Activated CD8-positive, alpha-beta memory T cell treated with anti-CD3 and anti-CD28 coated beads for 1 hour (primary cell): ENCODE measurements at places on chromosomes 7 and 10.

DNA sequence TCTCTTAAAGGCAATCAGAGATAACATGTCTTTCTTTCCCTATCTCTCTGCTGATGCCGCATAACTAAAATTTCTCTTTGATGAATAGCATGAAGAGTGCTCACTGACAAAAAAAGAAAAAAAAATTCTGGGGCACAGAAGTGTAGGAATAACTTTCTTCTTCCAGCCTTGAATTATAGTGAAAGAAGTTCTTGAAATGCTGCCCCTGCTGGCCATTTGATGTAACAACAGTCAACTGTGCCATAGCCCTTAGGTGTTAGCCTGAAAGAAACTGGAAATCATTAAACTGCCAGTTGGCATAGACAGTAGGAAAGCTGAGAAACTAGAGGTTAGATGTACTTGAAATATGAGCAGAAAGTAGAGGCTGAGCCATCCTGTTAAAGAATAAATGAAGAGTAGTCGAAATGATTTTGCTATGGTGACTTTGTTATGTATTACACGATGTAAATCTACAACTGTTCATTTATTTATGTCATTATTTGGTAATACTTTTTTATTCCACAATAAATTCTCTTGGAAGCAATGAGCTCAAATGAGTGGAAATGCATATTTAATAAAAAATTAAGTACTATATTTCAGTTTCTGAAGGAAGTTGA, 48.3 kb upstream of the FAM171A1 start:
- peak; percentile 4 for DNase-seq

DNA sequence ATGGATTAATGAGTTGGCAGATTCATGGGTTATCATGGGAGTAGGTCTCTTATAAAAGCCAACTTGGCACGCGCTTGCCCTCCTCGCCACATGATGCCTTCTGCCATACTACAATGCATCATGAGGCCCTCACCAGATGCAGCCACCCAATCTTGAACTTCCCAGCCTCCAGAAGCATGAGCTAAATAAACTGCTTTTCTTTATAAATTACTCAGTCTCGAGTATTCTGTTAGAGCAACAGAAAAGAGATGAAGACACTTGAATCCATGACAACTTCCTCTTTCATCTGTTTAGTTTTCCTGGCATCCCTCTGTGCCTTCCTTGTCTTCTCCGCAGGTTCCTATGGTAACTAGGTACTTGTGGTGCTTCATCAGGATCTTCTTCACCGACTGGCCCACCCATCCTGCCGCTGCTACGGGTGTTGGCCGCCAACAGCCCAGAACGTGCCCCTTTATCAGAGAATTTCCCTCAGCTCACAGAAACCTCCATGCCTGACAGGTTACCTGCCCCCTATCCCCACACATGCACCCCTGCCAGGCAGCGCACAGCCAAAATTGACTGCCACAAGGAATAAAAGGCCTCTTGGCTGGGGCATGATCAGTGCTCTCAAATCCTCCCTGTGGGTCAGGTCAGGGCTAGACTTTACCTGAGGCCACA, 28.0 kb upstream of the PPIF start:
- no peak for DNase-seq

DNA sequence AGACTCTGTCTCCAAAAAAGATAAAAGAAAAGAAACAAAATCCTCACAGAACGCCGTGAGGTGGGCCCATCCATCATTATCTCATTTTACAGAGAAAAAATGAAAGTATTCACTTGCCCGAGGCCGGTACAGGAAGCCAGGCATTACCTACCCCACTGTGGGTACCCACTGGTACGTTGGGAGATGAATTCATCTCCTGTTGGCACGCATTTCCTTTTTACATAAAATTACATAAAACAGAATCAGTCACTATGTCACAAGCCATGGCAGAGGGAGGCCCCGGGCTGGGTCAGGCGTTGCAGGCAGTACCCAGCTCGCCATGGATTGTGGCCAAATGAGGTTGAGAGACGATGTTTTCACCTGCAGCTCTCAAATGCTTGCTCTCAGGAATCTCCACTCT, 38.6 kb upstream of the TNRC18 start:
- DNase-seq: no peak

DNA sequence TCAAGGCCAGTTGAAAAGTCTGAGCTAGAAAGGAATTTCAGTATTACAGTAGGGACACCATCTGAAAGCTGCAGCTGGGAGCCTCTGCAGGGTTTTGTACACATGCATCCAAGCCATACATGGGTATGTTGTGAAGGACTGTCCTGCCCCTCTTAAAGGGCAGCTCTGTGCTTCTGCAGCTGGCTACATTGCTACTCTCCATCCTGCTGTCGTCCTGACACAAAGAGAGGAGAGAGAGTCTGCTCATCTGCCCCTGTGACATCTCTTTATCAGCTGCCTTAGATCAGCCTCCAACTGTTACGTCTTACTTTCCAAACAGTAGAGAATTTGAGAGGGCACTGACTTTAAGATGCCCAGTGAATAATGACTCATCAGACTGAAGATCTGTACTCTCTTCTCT, 602.7 kb downstream of the SORCS3 start:
- DNase-seq: no peak

DNA sequence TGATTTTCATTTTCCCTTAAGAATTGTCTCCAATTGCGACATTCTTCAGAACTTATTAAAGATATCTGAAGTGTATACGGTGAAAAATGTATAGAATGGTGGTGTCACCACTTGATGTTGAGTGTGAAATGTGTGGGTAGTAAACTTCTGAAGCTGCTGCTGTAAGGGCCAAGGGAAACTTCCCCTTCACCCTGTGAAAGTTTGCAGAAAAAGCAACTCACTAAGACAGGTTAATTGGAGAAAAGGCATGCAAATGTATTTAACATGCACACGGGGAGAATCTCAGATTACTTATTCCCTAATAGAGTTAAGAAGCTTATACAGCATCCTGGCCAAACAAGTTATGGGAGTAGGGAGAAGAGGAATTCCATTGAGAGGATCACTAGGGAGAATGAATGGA, 173.0 kb downstream of the NSUN6 start:
- no peak for DNase-seq

- no peak for DNase-seq
These were observed 300.5 kb downstream of the KLF6 start for GRCh38 chr10:3484306-3485056.

GRCh38 chr7:72805526-72806494, 22.2 kb downstream of the TYW1B start:
- DNase-seq: no peak

DNA sequence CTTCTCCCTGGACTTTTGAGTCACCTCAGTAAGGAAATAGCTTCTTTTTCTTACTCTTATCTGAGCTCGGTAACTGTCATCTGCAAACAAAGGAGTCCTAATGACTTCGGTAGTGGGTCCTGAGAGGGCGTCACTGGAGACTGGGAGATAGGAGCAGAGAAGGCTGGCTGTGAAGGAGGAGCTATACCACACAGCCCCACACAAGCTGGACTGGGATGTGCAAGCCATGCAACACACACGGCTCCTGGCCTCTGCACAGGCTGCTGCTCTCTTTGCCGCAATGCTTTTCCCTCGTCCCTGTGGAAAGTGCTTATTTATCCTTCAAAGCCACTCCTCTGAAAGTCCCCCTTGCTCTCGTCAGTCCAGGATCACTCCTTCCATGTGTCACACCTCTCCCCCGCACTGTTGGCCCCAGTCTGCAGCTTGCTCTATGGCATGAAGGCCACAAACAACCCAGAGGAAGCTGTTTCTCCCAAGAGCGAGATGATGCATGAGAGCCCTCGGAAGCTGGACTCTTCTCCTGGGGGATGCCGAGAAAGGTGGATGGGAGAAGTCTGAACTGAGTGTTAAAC, 14.9 kb downstream of the TMEM273 start:
- no peak for DNase-seq

- no peak for DNase-seq
These were observed 117.0 kb downstream of the AASS start for GRCh38 chr7:122027058-122027457.

GRCh38 chr7:155360495-155361345, 63.0 kb downstream of the INSIG1 start:
- no peak for DNase-seq

DNA sequence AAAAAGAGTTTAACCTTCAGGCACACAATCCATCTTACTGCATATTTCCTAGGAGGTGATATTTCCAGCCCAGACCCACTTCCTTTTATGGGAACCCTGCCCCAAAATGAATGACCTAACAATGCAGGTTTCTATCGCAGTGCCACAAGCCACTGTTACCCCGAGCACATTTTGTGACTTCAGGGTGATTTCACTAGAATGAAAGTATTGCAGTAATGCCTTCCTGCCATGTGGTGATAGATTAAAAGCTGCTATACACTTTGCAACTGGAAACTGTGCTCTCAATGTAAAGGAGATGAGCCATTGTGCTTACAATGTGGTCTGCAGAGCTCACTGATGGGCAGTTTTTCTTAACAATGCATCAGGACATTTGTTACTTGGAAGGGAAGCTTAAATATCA, 90.5 kb upstream of the RSU1 start:
- DNase-seq: no peak

DNA sequence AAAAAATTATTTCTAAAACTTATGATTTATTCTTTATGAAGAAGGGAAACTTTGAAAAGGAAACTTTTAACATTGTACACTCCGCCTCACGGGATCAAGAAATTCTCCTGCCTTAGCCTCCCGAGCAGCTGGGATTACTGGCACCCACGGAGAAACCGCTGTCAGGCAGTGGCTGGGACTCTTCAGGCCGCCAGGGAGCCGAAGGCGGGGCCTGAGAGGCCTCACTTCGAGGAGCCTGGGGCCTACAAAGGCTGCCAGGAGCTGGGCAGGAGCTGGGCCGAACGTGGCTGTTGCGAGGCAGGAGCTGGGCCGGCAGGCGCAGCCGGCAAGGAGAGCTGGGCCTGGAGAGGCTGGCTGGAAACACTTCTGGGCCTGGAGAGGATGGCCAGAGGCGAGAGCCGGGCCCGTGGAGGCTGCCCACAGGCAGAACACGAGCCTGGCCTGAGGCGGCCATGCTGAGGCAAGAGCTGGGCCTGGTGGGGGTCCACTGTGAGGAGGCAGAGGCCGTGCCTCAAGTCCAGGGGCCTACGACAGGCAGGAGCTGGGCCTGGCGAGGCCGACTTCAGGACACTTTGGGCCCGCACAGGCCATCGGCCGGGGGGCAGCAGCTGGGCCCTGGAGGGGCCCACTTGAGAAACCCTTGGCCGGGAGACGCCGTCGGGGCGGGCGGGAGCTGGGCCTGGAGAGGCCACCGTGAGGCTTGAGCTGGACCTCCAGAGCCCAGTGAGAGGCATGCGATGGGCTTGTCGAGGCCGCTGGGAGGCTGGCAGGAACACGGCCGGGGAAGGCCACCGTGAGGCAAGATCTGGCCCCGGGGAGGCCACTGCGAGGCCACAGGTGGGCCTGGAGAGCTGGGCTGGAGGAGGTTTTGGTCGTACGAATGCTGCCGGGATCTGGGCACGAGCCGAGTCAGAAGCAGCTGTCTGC, 23.7 kb downstream of the MDH2 start:
- no peak for DNase-seq

GRCh38 chr7:116511552-116512519, 12.3 kb downstream of the CAV2 start:
- no peak for DNase-seq

- DNase-seq: no peak
These were observed 415.4 kb downstream of the PLXNA4 start for GRCh38 chr7:132160611-132161532.

- DNase-seq: no peak
These were observed 49.1 kb downstream of the STAM start for GRCh38 chr10:17693009-17693408.

DNA sequence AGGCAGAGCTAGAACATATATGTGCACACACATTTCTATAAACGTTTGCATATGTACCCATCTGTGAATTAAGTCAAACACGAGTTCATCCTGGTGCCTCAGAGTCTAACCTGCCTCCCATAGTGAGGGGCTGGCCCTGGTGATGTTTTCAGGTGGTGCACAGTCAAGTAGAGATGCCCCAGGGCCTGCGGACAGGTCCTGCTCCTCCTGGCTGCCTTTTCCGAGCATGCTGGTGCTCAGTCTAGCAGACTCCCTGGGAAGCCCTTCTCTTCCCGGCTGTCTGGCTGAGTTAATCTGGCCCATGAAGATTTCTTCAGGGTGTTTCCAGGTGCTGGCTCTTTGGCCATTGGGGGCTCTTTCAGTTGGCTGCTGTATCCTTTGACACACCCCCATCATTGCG, 14.3 kb downstream of the ADCY1 start:
- no peak for DNase-seq

- DNase-seq: no peak
These were observed 103.2 kb upstream of the TMEM106B start for GRCh38 chr7:12107841-12108254.
